Left ventricle myocardium inferior (tissue), 1 donor: ENCODE measurements at places on chromosomes 6 and 20. TPM values are rescaled to one million over a fixed set of nuclear protein-coding genes. Genes with fewer than 3 reads are reported as not detected.

The HEY2 gene
- total RNA-seq: 25.6 TPM

The TMEM244 gene
- not detected for total RNA-seq

The SPATS1 gene
- total RNA-seq: not detected

- DNase-seq: no peak
These were observed 28.1 kb downstream of the TOX2 start for GRCh38 chr20:43942667-43943285.

GRCh38 chr6:83767033-83767432, 58.1 kb upstream of the SNAP91 start:
- no peak for DNase-seq

- no peak for DNase-seq
These were observed 783 bp downstream of the LRRC73 start for GRCh38 chr6:43509142-43509983.

DNA sequence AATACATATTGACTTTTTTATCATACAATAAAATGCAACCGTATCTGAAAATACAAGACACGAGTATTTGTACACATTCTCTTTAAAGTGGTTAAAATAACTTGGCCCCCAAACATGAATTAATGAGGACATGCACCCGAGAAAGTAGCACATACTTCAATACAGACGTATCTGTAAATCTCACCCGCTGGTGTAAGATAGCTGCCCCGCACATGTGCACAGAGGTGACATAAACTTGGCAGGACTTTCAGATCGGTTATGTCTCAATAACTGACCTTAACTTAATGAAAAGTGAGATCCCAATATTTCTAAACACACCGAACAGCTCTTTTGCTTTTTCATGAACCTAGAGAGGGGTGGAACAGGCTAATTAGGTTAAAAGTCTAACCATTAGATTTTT, 91.5 kb upstream of the RPS6KA2 start:
- no peak for DNase-seq

DNA sequence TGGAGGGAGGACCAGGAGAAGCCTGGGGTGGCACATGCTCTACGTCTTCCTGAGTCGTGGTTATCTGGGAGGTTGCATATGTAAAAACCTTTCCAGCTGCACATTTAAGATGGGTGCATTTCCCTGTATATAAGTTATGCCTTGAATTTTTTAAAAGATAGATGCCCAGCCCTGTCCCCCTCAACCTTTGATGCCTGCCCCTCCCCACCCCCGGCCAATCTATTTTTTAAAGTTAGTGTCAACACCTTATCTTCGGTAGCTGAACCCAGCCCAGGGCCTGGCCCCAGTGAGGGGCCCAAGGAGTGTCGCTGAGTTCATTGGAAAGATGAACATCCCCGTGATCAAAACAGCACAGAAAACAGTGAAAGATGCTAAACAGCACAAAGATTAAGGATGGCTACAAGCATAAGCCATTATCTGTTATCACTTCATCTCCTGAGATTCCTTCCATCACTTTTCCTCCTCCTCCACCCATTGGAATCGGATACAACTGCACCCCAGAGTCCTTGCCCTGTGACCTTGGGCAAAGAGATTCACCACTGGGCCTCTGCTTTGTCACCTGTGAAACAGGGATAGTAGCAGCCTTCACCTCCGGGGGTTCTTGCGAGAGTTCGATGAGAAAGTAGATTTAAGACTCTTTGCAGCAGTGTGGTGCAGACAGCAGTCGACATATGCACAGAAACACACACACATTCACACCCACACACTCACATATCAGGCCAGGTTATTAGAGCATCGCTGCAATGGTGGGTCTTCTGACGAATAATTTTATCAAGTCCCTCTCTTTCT, 47.5 kb downstream of the SIRPA start:
- DNase-seq: no peak

GRCh38 chr6:85402922-85403321, 47.0 kb upstream of the NT5E start:
- no peak for DNase-seq

DNA sequence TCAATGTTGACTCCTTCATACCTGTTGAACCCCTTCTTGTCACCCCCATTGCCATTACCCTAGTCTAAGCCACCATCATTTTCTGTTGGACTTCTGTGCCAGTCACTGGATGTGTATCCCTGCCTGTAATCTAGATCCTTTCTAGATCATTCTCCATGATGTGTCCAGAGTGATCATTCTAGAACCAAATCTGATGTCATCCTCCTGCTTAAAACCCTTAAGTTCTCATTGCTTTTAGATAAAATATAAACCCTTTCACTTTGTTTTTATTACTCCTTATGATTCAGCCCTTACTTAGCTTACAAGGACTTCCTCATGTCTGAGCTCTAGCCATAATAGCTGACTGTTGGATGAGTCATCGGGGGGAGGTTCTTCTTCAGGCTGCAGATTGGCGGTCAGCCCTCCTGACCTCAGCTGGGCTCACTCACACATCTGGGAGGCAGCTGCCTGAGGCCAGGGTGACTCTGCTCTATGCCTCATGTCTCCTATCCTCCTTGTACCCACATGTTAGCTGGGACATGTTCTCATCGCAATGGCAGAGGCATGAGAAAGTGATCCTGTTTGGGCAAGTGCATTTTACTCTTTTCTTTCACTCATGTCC, 287.6 kb downstream of the ESR1 start:
- DNase-seq: peak; percentile 54

The BCAS1 gene
- not detected for total RNA-seq

The RNF39 gene
- not detected for total RNA-seq

The MOXD1 gene
- 3.4 TPM for total RNA-seq

DNA sequence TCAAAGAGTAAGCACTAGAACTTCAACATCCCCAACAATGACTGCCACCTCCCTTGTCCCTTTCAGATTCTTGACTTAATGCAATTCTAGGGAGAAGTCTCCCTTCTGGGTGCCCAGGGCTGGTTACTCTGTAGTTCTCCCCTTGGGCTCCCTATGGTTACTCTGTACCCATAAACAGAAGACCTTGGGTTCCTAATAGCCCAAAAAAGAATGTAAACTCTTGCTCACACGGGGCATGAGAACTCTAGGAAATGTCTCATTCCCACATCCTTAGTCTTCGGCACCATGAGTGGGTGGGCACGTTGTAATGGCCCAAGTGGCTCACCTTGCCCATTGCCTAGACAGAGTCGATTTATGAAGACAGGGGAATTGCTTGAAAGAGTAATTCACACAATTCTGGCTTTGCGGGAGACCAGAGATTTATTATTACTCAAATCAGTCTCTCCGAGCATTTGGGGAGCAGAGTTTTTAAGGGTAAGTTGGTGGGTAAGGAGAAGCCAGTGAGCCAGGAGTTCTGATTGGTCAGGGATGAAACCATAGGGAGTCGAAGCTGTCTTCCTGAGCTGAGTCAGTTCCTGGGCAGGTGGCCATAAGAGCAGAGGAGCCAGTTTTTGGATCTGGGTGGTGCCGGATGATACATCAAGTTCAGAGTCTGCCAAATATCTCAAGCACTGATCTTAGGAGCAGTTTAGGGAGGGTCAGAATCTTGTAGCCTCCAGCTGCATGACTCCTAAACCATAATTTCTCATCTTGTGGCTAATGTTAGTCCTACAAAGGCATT, 61.2 kb upstream of the SIRPG start:
- no peak for DNase-seq

DNA sequence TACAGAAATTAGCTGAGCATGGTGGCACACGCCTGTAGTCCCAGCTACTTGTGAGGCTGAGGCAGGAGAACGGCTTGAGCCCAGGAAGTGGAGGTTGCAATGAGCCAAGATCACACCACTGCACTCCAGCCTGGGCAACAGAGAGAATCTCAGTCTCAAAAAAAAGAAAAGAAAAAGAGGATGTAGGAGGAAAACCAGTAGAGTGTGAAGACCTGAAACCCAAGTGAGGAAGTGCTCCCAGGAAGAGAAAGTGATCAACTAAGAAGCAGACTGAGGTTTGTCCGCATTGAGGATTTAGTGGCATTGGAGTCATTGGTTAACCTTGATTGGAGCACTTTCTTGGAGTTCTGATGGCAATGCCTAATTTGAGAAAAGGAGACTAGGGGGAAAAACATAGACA, 20.6 kb upstream of the TASP1 start:
- no peak for DNase-seq

- DNase-seq: no peak
These were observed 53.3 kb upstream of the DACT2 start for GRCh38 chr6:168372889-168373288.

GRCh38 chr6:9496837-9497236, 918.0 kb downstream of the TFAP2A start:
- no peak for DNase-seq

DNA sequence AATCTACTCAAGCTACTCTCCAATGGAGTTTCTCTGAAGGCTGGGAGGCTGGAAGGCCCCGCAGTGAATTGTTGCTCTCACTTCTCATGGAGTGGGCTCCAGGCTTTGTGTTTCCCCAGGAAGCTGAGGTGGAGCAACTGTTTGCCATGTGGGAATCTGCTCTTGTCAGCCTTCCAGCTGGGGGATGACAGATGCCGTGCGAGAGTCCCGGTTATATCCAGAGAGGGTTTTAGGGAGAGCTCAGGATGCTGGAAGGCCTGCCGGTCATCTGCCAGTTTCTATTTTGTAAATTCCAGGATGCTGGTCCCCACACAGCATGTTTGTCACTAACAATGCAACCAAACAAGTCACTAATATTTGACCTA, 98.2 kb upstream of the NAA20 start:
- no peak for DNase-seq

- no peak for DNase-seq
These were observed 332 bp downstream of the GRIK2 start for GRCh38 chr6:101393829-101394251.

DNA sequence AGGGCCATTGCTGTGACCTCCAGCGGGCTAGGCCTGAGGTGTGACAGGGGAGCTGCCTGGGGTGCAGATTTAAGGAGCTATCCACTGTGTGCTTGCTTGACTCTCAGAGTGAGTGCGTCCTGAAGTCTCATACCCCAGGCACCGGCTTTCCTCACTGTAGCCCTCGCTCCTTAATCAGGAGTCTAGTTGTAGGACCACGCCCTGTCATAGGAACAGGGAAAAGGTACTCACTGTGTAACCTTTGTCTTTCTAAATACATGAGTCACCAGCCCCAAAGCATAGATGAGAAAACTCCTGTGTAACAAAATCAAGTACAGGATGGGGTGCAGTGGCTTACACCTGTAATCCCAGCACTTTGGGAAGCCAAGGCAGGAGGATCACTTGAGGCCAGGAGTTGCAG, 141.7 kb downstream of the TMEM242 start:
- no peak for DNase-seq

- peak; percentile 92 for DNase-seq
These were observed at the start of gene UBE2V1 for GRCh38 chr20:50112512-50113419. Gene UBE2V1 (minus strand): TSS chr20:50113150. CDS start chr20:50113128, 22 bp downstream.

GRCh38 chr20:56911946-56912345, 282.8 kb downstream of the TFAP2C start:
- DNase-seq: no peak

- no peak for DNase-seq
These were observed 3.9 kb downstream of the PRDM1 start for GRCh38 chr6:106090001-106090400.

DNA sequence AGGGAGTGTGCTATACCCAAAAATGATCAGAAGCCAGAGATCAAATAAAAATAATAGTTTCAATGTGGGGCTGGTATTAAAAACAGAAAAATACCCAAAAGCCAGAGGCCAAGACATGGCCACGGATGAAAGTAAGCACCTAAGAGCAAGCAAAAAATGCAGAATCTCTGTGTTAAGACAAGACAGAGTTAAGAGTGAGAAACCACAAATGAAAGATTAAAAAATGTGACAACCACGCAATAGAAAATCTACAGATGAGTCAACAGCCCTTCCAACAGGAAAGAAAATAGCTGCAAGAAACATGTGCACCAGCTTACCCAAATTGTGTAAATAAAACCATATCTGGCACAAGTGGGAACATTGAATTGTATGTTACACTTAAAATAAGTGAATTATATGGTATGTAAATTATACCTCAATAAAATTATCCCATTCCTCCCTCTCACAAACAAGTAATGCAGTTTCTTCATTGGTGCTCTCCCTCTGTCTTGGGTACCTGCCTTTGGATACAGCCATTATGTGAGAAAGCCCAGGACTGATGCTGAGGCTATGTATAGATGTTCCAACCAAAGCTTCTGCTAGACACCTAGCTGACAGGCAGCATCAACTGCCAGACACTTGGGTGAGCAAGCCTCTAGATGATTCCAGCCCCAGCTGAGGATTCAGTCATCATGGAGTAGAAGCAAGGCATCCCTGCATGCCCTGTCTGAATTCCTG, 55.3 kb upstream of the UFL1 start:
- DNase-seq: no peak

DNA sequence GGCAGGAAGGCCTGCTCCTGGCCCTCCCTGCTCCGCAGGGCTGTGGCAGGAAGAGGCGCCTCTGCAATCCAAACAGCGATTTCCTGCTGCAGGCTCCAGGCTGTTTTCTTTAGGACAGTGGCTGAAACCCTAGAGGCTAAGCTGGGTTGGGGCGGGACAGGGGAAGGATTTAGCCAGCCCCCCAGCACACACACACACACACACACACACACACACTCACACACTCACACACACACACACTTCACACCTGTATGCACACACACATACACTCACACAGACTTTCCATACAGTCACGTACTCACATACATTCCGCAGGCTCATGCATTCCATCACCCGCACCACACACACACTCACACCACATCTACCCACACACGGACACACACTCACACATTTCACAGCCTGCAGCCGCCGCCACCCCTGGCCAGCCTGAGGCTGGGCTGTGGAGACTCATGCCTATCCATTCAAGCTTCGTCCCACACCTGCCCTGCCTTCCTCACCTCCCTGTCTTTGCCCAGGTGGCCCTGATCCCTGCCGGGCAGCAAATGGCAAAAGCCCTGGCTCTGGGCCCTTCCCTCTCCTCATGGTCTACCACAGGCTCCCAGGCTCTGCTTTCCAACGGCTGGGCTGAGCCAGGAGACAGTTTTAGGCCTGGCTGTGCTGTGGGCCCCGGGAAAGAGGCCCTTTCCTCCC, 17.9 kb downstream of the MDFI start:
- no peak for DNase-seq

DNA sequence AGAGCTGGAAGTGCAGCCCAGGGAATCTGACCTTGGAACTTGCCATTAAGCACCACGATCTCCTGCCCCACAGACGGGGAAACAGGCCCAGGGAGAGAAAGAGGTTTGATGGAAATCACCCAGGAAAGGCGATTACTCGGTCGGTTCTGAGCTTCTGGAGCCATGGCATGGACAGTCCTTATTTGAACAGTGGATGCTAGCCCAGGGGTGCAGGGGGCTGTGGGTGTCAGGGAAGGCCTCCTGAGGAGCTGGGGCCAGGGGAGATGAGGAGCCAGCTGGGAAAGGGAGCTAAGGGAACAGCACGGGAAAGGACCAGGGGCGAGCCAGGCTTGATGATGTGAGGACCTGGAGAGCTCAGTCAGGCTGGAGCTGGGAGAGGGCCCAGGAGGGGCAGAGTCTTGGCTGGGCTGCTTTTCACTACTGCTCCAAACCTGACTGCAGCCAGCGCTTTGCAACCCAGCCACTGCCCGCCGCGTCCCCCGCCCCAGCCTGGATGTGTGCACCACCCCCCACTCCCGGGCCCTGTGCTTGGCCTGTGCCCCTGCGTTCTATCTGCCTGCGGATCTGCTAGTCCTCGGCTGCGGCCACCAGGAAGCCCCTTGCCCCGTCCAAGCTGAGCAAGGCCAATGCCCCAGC, 17.8 kb downstream of the SUN5 start:
- no peak for DNase-seq

The POU5F1 gene
- 0.69 TPM for total RNA-seq

- DNase-seq: no peak
These were observed 44.4 kb downstream of the RNF144B start for GRCh38 chr6:18431581-18431980.
